Fibroblast of skin of abdomen (primary cell): ENCODE measurements at places on chromosomes 11 and 22.

GRCh38 chr11:73291781-73292524, 16.1 kb upstream of the ARHGEF17 start:
- DNase-seq = no peak

- no peak for DNase-seq
Observed at GRCh38 chr11:19286411-19286810, 45.7 kb upstream of the E2F8 start.

GRCh38 chr22:43957871-43958270, 2.6 kb downstream of the SAMM50 start:
- DNase-seq = no peak

DNA sequence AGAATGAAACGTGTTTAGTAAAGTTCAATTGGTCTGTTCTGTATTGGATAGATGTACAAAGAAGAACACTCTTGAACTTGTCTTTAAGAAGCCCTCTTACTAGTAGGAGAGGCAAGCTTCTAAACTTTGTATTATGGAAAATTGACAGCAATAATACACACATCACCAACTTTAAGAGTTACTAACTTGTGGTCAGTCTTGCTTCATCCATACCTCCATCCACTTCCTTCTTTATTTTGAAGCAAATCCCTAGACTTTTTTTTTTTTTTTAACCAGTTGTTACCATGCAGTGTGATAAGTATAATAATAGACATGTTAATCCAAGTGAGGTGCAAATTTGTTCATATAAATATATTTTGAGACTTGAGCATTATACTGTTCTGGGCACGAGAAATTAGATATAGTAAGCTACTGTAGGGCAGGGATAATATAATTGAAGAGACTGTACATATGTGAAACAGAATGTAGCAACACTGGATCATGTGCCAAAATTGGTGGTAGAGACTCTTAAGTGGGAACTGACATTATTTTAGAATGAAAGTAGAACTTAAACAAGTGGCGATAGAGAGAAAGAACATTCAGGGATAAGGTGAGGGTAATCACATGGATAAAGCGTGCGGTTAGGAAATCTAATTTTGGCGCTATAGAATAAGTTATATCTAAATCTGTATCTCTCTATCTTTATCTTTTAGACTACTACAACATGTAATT, 6.5 kb downstream of the FAR1 start:
- DNase-seq = no peak

- DNase-seq = peak; percentile 22
Observed at GRCh38 chr11:133821776-133822175, 23.5 kb downstream of the SPATA19 start.

GRCh38 chr11:26947379-26947844, 46.5 kb upstream of the FIBIN start:
- DNase-seq = peak; percentile 100

GRCh38 chr11:76094740-76095139, 111.6 kb downstream of the WNT11 start:
- DNase-seq = no peak

DNA sequence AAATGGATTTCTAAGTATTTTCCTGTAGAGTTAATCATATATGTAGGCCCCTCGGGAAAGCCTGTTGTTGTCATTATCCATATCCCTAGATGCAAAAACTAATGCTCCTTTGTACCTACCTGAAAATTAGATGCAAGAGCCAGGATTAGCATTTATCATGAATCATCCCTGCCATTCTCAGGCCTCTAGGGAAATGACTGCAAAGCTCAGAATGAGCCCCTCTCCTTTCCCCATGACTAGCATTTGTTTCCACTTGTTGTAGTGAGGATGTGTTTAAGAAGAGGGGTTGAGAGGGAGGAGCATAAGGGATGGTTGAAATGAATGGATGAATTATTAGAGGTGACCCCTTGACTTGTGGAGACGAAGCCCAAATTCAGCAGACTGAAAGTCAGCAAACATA, 537.9 kb downstream of the NTM start:
- no peak for DNase-seq

- peak; percentile 28 for DNase-seq
Observed at GRCh38 chr11:109422870-109423465, 978 bp downstream of the C11orf87 start.

- peak; percentile 54 for DNase-seq
Observed at GRCh38 chr11:109641549-109641948, 219.6 kb downstream of the C11orf87 start.

DNA sequence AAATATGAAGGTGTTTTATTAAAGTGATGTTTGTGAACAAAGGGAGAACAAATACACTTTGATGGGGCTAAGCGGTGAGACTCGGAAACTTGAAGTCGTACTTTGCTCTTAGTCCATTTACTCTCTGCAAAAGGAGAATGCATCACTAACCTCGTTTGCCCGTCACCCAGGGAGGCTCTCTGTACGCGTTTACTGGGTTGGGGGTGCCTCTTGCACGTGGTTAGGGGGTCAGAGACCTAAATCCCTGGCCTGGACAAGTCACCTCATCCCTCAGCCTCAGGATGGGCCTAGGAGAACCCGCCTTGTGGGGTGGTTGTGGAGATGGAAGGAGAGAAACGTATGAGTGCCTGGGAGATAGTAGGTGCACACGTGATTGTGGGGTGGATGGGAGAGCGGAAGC, 803 bp upstream of the IFT27 start:
- no peak for DNase-seq

GRCh38 chr22:46536537-46537224, 739 bp downstream of the CELSR1 start:
- no peak for DNase-seq

- peak; percentile 58 for DNase-seq
Observed at GRCh38 chr22:21797444-21798221, 62.0 kb upstream of the YPEL1 start.

DNA sequence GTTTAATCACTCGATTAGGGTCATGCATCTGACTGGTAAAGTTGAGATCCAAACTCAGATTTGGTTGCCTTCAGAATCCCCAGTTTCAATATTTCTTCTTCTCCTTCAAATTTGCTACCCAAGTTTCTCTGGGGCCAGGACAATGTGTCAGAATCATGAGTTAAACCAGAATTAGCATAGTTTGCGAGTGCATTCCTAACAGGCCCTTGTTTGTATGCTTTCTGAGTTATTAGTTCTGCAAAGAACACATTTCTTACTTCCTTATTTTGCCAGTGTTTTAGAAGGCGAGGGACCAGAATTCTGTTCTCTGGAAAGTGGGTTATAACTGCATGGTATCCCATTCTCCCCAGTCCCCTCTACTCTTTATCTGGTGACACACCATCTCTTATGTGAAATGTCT, 112.0 kb downstream of the ARL14EP start:
- DNase-seq = no peak

DNA sequence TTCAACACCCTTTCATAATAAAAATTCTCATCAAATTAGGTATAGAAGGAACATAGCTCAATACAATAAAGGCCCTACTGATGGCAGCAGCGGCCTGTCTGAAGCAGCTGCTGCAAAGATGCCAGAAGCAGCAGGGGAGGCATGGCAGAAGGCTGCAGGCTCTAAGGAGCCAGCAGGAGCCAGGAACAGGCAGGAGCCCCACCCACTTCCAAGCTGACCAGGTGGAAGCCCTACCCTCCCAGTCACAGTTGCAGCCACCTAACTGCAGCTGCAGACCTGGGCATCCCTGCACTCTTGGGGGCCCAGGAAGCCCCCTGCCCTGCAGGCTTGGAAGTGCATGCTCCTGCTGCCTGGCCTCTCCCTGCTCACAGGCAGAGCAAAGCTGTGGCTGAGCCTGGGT, 18.2 kb upstream of the OR6A2 start:
- DNase-seq = no peak

GRCh38 chr11:17135916-17136683, 58.6 kb upstream of the RPS13 start:
- DNase-seq = no peak

DNA sequence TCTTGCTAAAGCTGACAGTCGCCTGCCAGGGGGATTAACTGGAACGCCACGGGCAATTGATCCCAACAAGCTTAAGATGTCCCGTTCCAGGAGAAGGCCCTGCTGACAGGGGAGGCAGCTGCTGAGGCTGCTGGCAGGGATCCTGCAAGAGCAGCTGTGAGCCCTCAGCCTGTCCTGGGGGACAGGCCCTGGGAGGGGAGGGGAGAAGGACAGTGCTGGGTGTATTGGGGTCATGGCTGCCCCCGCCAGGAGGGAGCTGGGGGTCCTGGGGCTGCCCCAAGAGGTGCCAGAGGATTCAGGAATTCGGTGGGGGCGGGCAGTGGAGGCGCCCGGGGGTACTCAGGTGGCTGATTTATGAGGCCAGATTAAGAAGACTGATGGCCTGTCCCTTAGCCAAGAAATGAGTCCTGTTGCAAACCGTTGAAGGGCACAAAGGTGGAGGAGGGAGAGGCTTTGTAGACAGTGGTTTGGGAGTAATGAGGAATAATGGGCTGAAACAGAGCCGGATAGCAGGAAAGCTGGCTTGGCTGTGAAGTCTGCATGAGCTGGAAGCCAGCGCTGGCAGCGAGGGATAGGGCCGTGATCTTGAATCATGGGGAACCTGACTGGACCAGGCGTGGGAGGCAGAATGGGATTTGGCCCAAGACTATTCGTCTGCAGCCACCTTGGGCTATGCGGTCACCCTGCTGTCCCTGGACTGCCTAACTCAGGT, 133.5 kb downstream of the CACNA1I start:
- DNase-seq = no peak

DNA sequence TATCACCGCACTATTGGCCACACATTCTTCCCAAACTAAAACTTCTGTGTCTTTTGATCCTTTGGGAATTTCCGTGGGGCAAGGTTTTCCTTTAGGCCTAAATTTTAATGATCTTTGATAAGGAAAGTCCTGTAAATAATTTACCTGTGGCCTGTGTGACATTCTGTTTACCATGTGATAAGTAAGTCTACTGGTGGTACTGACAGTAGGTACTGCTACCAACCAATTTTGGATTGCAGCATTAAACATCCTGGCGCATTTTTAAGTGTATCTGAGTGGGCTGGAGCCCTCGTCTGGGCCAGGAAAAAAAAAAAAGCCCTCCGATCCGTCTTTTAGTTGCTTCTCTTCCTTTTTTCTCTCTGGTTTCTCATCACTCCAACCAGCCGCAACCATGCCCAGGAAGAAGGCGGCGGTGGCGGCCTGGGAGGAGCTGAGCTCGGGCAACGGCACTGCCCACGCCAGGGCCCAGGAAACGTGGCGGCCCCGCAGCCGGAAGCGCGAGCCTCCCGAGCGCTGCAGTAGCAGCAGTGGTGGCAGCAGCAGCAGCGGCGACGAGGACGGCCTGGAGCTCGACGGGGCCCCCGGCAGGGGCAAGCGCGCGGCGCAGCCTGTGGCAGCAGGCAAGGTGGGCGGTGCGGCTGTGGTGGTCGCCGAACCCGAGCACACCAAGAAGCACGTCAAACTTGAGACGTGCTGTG, 33.6 kb downstream of the ASRGL1 start:
- no peak for DNase-seq
